ENCODE measurements at places on chromosomes 2 and 18.

- DNase-seq = no peak
These were observed 41.5 kb downstream of the BIN1 start for GRCh38 chr2:127065299-127065939.

DNA sequence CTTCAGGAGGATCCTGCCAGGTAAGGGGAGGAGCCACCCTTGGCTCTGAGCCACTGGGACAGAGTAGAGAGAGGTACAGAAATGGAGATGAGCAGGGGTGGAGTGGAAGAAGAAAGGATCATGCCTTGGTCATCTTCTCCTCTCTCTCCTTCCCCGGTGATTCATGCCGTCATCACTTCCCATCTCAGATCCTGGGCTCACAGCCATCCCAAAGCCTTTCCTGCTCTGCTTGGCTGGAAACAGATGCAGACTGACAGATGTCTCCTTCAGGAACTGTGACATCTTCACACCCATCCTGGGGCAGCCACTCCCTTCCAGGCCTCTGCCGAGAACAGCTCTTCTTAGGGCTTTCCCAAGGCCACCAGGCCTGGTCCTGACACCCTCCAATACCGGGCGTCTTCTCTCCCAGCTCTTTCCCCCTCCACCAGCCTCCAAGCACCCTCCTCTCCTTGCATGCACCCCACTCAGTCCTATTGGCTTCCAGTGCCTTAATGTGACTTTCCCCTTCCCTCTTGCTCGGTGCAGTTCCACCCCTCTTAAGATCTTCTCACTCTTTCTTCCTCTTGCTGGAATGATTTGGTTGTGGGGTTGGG lies 58.3 kb upstream of the TNP1 start:
- no peak for DNase-seq

DNA sequence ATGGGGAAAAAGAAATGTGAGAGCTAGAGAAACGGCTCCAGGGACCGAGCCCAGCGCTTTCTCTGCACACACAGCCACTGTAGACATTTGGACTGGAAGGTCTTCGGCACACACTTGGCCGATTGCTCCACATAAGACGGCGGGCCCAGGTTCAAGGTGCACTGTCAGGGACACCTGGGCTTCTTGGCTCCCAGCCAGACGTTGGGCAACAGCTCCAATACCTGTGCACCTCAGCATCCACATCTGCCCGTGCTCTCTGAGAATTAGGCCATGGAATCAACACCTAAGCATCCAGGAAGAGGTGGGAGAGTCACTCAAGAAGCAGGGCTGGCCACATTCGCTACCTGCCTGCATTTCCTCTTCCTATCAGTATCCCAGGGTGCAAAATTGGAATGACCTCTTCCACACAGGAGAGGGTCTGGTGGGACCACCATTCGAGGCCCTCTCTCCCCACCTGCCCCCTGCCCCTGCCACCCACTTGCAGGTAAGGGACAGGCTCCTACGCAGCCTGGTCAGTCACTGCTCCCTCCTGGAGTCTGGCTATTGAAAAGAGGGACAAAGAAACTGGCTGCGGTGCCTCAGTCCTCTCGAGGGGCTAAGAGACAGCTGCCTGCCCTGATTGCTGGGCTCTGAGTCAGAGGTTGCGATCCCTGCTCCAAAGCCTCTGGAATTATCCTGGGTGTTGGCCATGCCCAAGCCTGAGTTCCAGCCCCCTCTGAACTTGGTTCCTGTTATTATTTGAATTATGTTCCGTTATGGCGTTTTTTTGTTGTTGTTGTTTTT lies 40.1 kb upstream of the TAF1B start:
- no peak for DNase-seq

- DNase-seq = no peak
These were observed 13.3 kb downstream of the MAL start for GRCh38 chr2:95038635-95039298.

DNA sequence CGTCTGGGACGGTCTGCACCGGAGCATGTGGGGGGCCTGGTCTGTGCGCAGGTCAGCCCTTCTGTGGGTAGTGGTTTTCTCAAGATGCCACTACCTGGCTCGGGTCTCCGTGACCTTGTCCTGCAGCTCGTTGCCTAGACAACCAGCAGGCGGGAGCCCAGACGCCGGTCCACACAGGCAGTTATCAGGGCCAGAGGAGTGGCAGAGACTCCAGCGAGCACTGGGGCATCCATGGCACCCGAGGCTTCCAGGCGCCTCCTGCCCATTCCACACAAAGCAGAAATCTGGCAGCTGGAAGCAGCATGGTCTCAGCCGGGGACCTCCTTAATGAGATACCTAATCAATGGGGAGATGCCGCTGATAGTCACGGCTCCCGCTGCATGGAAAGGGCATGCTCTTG lies 156.1 kb downstream of the FAM210A start:
- no peak for DNase-seq

DNA sequence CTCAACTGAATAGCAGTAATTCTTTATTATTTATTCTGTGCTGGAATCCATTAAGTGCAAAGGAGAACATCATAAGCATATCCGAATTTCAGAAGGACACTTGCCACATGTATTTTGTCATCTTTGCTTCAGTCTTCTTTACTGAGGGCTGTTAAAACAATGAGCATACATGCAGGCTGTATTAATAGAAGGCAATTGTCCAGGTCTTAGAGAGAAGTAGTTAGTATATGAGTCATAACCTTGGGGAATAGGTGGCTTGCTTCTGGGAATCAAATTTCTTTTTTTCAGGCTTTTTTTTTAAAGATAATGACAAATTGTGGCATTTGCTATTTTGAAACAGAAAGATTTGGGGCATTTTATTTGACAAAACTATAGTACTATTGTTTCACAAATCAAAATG lies 773.5 kb downstream of the CNTNAP5 start:
- DNase-seq = no peak

DNA sequence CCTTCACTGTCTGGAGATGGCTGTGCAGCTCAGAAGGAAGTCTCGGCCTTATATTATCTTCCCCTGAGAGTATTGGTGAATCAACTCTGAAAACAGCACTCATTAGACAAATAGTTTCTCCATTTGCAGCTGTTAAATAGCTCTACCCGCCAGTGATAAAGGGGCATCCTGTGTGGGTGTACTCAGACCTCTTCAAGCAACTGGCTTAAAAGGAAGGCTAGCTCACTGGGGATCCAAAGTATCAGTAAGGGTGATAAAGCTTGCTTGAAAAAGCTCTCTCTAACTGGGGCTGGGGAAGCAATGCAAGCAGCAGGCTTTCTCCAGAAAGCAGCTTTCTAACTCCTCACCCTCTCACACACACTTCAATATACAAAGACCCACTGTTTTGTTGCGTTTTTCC lies 64.9 kb upstream of the PSMD14 start:
- no peak for DNase-seq

DNA sequence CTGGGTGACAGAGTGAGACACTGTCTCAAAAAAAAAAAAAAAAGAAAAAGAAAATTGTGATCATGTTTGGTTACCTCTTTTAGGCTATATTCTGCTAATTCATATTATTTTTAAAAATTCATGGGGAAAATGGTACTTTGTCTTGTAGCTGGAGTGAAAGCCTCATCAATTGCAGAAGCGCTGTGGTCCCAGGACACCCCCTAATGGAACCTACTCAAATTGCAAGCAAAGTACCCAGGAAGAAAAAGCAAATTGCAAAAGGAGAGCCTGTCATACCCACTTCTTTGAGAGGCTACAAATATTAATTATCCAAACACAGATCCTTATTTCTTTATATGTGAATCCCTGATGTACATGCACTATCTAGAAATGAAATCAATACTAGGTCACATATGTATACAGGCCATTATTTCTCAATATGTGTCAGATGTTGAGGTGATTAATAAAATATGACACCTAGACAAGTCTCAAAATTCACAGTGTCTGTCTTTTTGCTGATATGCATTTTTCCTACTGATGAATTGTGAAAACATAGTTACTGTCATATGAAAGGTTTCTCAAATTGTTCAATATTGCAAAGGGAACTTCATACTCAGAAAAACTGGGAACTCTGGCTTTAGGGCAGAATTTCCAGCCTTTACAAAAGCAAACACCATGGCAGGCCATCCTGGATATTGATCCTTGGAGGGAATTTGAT lies 12.6 kb downstream of the CRACDL start:
- no peak for DNase-seq

GRCh38 chr2:10260130-10260529 lies 42.6 kb upstream of the HPCAL1 start:
- DNase-seq = no peak

DNA sequence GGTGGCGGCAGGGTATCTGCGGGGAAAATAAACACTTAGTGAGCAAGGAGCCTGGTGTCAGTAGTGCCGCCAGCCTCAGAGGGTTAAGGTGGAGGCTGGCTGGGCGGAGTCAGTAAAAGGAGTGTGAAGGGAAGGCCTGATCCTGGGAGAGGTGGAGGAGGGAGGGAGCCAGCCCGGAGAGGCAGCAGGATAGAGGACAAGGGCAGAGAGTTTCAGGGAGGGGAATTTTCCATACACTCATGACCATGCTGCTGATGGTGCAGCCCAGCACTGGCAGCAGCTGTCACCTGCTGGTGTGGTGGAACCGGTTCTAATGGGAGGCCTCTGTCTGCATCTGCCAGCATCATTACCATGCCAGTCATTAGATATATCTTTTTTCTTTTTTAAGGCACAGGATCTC lies 2.0 kb upstream of the TEX44 start:
- DNase-seq = no peak

DNA sequence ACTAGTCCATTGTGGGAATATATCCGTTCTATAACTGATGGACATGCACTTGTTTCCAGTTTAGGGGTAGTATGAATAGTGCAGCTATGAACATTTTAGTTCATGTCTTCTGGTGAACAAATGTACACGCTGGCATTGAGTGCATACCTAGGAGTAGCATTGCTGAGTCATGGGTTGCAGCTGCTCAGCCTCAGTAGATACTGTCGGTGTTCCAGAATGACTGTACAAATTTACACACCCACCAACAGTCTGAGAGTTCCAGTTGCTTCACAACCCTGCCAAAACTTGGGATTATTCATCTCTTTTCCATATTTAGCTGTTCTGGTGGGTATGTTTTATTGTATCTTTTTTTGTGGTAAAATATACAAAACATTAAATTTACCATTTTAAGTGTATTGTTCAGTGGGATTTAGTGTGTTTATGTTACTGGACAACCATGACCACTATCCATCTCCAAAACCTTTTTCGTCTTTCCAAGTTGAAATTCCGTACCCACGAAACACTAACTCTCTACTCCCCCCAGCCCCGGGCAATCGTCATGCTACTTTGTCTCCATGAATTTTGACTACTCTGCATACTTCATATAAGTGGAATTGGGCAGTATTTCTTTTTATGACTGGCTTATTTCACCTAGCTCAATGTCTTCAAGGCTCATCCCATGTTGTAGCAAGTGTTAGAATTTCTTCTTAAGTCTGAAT lies 281.0 kb downstream of the PRKCE start:
- DNase-seq = no peak

GRCh38 chr18:31371989-31372388 lies 4.6 kb upstream of the DSG4 start:
- DNase-seq = no peak

DNA sequence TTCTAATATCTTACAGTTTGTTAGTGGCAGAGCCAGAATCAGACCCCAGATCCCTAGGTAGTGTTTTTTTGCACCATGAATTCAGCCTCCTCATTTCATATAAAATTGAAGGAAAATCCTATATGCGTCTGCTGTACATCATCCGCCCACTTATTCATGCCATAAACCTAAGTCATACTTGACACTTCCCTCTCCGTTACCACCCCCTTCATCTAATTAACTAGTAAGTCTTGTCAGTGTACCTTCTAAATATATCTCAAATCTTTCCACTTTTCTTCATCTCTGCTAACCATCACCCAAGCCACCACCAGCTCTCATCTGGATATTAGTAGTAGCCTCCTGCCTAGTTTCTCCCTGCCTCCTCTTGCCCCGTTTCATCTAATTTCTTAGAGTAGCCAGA lies 248.7 kb upstream of the SIX3 start:
- DNase-seq = no peak

GRCh38 chr18:9987345-9987744 lies 73.5 kb downstream of the VAPA start:
- DNase-seq = no peak

DNA sequence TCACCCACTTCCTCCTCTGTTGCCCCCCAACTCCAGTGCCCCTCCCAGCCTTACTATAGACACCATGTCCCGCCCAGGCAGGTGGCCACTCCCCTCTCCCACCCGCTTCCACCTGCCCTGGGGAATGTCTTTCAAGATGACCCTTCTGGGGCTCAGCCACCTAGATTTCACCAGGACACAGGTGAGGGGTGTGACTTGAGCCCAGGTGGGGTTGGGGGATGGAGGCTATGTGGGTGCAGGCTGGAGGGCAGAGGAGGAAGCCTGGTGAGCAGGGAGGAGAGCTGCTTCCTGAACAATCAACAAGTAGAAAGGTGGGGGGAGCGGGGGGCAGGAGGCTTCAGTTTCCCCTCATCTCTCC lies 8.7 kb downstream of the ADRA2B start:
- no peak for DNase-seq

GRCh38 chr2:117825437-117825836 lies 10.9 kb downstream of the DDX18 start:
- DNase-seq = no peak

- no peak for DNase-seq
These were observed 26.9 kb downstream of the RMC1 start for GRCh38 chr18:23530195-23530594.

GRCh38 chr2:220513573-220514288 lies 886.3 kb downstream of the SLC4A3 start:
- DNase-seq = no peak

GRCh38 chr2:107711941-107712340 lies 114.8 kb upstream of the RGPD4 start:
- no peak for DNase-seq

- DNase-seq = no peak
These were observed 22.0 kb downstream of the MARCHF4 start for GRCh38 chr2:216350214-216350791.

DNA sequence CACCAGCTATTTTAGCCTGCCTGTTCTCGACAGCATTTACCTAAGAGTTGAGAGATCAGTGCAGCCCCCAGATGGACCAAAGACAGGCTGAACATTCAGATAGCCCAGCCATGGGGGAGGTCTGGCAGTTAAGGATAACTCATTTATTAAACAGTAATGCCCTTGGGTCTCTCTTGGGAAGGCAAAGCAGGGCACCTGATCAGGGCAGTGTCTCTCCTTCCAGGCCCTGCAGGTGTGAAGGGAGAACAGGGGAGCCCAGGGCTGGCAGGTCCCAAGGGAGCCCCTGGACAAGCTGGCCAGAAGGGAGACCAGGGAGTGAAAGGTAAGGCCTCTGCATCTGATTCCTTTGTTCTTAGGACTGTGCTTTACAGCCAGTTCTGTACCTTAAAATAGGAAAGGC lies 49.6 kb downstream of the MARCO start:
- no peak for DNase-seq

- DNase-seq = no peak
These were observed 1.1 kb downstream of the NIFK start for GRCh38 chr2:121735518-121736074.

- DNase-seq = no peak
These were observed 5.6 kb downstream of the MERTK start for GRCh38 chr2:111903930-111904439.

DNA sequence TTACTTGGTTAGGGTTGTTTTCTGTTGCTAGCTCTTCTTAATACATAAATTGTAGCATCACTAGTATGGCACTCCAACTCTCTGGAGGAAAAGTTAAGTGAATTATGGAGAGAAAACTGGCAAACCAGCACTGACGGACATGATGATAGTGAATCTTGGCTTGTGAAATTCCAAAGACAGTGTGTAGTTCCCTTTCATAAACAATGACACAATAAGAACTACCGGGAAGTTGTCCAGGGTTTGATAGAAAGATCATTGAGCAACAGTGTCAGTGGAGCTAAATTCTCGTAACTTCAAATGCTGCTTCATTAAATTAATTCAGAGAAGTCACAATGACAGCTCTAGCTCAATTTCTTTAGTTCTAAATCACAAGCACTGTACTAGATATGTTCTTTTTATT lies 66.5 kb downstream of the RIT2 start:
- DNase-seq = no peak
